ENCODE measurements at places on chromosomes 5 and 9.

DNA sequence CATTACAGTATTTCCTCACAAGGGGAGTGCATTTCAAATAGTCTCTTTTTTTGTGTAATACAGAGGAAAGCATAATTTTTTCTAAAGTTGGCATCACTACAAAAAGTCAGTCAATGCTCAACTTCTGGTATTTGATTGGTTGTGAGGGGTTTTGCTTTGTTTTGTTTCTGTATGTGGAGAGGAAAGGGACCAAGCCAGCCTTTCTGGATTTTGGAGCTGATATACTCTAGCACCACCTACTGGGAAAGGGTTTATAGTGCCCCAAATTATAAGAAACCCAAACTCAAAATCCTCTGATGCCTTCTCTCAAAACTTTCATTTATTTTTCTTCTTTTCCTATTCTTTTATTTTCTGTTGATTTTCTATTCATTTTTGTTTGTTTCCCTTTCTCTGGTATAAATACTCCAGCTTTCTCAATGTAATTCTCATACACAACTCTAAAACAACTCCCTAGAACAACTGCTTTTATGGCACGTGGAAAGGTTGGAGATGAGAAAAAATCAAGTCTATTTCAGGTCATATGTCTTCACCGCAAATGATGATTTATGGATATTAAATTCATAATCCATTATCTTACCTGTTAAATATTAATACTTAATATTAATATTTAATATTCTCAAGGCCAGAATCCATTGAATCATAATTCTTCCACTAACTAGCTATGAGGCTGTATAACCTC is 69.5 kb upstream of the ANXA1 start:
- DNase-seq: no peak

DNA sequence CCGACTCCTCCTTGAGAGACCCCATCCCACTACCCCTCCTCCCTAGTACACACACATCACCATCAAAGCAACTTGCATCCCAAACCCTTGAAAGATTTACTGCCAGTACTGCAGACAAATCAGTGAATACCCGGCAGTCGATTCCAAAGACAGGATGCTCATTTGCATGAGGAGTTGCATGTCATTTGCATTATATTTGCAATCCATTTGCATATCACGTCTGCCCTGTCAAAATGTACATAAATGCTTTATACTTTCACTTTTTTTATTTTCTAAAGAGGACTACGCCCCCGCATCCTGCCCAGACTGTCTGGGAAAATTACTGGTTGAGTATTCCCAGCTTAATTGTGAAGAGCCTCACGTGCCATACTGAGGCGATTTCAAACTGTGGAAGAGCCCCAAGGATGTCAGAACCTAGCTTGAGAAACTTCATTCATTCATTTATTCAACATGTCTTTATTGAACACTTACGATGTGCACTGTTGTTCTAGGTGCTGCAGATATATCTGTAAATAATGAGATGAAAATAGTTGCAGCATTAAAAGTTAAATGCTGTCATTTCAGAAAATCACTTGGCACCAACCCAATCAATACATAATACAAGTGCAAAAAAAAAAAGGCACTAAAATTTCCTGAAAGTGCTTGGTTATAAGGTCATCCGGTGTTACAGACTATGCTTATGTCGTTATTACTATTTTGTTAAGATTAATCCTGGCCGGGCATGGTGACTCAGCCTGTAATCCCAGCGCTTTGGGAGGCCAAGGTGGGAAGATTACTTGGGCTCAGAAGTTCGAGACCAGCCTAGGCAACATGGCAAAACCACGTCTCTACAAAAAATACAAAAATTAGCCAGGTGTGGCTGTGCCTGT is 17.2 kb upstream of the SIL1 start:
- no peak for DNase-seq

DNA sequence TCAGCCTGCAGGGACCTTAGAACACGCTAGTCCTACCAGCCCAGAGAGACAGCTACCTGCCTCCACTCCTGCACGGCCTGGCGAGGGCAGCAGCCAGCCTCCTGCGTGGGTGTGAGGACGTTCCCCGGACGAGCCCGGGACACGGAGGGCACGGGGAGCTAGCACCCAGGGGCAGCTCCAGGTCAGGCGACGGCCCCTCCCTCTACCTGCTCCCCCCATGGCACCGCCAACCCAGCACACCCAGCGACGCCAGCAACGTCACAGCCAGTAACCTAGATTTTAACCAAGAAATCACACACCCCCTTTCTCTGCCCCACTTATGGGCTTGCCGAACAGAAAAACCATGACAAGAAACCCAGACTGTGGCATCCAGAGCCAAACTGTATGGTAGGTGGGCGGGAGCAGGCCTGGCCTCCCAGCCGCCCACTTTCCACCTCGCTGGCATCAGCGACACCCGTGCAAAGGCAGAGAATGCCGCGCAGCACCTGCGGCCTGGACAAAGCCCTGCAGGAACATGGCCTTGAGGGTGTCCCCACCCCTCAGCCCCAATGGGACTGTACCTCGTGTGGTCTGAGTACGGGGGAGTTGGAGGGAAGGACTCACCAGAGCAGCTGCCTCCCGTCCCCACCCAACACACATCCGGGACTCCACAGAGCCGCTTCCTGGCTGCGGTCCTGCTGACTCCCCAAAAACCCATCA is 47.9 kb downstream of the NACC2 start:
- DNase-seq: no peak

DNA sequence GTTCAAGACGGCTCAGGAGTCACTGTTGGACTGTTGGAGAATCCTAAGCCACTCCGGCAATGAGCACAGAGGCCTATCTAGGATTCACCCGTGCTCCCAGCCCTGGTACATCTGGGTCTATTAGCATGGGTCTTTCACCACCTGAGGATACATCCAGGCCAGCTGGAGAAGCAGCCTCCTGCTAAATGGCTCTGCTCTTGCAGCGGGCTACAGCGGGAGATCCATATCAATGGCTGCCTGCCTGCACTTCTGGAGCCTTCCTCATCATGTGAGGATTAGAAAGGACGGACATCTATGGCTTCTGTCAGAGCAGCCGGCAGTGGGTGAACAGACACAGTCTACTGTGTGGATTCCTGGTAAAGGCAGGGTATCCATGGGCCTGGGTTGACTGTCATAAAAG is 357.4 kb downstream of the MLLT3 start:
- DNase-seq: no peak

GRCh38 chr5:117103703-117104102 is 529.1 kb upstream of the SEMA6A start:
- no peak for DNase-seq

DNA sequence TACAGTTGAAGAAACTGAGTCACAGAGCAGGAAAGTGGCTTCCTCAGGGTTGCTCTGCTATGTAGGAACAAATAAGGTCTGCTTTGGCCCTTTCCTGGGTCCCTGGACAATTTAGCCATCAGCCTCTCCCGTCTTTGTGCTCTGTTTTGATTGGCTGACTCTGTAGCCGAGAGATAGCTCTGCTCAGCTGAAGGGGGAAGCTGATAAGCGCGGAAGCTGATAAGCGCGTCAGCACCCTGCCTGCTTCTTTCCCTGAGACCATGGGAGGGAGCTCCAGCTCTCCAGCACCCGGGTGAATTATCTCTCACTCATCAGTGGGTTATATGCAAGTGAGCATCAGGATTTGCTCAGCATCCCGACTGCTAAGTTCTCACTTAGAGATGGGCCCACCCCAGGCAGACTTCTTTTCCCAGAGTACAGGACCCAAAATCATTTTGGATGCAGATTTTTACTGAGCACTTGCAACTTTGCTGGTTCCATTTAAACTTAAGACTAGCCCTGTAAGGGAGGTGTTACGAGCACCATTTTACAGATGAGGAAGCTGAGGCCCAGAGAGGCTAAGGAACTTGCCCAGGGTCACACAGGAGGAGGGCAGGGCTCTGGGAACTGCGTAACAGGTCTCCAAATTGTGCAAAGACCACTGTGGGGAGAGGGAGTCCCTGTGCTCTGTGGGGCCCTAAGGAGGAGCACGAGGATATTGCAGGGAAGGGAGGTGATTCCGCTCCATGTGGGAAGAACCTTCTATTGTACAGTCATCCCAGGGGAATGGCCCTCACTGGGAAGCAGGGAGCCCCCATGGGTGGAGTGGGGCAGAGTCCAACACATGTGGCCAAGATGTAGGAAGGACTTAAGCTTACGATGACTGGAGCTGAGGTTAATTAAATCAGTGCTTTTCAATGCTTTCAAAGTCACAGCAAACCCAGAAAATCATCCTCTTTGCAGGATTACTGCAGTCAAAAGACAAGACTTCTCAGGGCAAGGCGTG is 83.7 kb upstream of the ORM1 start:
- DNase-seq: no peak

GRCh38 chr9:96203867-96204501 is 98.0 kb downstream of the HSD17B3 start:
- no peak for DNase-seq
